Hair follicle dermal papilla cell (primary cell): ENCODE measurements at places on chromosomes 6 and 20. TPM values are rescaled to one million over a fixed set of nuclear protein-coding genes. Genes with fewer than 3 reads are reported as not detected.

Gene DEFB132
- total RNA-seq, result not detected in 2 replicates

Gene TRIM15
- total RNA-seq, result not detected in 2 replicates

Gene UBE3D
- 12.8 and 13.0 TPM in 2 replicates for total RNA-seq

Gene PEX7
- total RNA-seq, result 6.7 and 8.5 TPM in 2 replicates

Gene SLC25A27
- 8.4 and 9.1 TPM in 2 replicates for total RNA-seq

Gene SNAP25
- total RNA-seq, result 0.32 and 0.73 TPM in 2 replicates

Gene HNF4A
- total RNA-seq, result not detected in 2 replicates

Gene MOG
- total RNA-seq, result not detected in 2 replicates

Gene PLCB4
- total RNA-seq, result 55.3 and 59.1 TPM in 2 replicates

Gene OR2H2
- not detected in 2 replicates for total RNA-seq

Gene TCF21
- total RNA-seq, result not detected in 2 replicates
